ENCODE measurements at places on chromosomes 16 and 17.

GRCh38 chr17:37259030-37259735 is 116.6 kb upstream of the C17orf78 start:
- no peak for DNase-seq

- no peak for DNase-seq
Observed at GRCh38 chr17:79473111-79473875, 137.6 kb downstream of the RBFOX3 start.

GRCh38 chr17:50153650-50154575 is 3.4 kb upstream of the PPP1R9B start:
- no peak for DNase-seq

DNA sequence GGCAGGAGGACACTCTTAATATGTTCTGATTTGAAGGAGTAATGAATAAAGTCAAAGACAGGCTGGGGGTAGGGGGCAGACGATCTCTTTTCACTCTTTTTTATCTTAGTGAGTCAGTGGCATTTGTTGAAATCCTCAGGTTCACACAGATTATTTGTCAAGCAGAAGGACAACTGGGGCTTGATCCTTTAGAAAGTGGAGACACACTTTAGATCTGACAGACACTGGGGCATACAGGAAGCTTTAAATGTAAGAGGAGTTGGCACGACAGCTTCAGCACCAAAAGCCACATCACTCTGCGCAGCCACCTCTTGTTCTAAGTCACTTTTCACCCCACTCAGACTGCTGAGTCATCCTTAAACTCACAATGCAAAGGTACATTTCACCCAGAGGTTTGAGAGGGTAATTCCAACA is 121.5 kb downstream of the STXBP4 start:
- no peak for DNase-seq

- peak; percentile 96 for DNase-seq
Observed at GRCh38 chr17:42312285-42313130, 24.2 kb downstream of the STAT5A start.

- DNase-seq = no peak
Observed at GRCh38 chr16:10989559-10989958, 45.2 kb downstream of the CLEC16A start.

DNA sequence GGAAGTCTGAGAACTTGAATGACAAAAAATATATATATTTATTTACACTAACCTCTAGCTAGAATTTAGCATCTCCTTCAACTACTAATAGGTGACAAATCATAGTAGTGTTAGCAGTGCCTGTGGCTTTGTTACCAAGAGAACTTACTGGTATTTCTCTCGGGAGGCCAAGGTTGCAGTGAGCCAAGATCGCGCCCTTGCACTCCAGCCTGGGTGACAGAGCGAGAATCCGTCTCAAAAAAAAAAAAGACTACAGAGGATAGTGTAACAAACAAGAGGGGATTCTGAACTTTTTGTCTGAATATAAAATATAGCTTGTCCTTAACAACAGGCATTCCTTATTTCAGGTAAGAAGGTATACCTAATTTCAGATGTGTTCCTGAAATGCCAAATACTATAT is 1.3 kb upstream of the SUZ12 start:
- no peak for DNase-seq

DNA sequence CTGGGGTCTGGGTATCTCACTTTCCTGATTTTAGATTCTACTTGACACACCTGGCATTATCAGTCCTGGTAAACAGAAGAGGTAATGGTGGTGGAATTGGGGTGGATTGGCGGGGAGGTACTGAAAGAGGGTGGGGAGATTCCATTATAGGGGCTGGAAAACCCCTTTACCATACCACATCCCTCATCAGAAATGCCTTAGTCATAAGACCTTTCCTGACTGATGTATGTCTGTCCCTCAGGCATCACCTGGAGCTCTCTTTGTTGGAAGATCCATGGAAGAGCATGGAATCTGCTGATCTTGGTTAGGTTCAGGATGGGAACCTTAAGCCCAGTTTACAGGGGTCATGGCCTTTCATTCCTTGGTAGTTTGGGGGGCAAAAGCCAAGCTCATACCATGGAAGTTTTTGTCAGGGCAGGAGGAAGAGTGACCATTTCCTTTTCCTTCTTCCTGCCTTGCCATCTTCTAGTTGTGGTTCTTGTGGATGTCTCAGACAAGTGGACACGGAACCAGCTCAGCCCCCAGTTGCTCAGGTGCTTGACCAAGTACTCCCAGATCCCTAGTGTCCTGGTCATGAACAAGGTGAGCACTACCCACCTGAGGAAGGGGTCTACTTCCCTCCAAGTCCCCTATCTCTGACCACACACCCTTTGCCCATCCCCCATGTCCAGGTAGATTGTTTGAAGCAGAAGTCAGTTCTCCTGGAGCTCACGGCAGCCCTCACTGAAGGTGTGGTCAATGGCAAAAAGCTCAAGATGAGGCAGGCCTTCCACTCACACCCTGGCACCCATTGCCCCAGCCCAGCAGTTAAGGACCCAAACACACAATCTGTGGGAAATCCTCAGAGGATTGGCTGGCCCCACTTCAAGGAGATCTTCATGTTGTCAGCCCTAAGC is 3.3 kb downstream of the ERAL1 start:
- no peak for DNase-seq
